Activated CD8-positive, alpha-beta T cell treated with anti-CD3 and anti-CD28 coated beads for 36 hours (primary cell): ENCODE measurements at places on chromosomes 1 and 21. TPM values are rescaled to one million over a fixed set of nuclear protein-coding genes. Genes with fewer than 3 reads are reported as not detected.

The MAP10 gene
- total RNA-seq, result 1.5 TPM

The SLC25A34 gene
- 0.56 TPM for total RNA-seq

The KRTAP19-1 gene
- total RNA-seq, result not detected

The C1QC gene
- total RNA-seq, result not detected

The CFHR4 gene
- not detected for total RNA-seq

The ITLN2 gene
- total RNA-seq, result not detected

The FBXO2 gene
- 1.9 TPM for total RNA-seq

DNA sequence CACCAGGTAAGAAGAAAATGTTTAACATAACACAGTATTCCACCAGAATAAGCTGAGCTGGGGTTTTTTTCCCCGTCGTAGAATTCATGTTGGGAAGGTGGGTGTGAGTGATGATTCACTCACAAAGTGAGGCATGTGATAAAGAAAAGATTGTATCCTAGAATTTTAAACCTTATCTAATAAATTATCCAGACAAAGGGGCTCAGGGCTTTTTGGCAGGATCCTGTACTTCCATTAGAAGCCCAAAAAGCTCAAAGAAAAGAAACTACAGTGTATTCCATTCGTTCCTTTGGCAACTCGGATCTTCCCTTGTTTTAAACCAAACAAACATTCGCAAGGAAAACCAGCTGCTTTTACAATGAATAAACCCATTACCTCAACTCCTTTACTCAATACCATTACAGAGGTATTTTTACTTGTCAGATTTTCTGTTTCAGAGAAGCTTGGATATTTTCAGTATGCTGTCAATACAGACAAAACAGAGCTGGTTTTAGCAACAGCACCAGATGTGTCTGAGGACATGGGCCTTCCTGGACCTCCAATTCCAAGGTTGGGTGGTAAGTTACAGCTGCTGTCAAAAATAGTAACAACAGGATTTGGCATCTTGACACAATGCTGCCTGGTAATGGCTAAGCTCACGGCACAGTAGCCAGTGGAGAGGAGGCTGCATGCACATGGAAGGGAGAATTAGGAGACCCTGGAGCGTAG, 159.9 kb upstream of the RUNX1 start:
- H3K27ac ChIP-seq, result no peak overlapping the region
- H3K36me3 ChIP-seq, result no peaks in the 10 kb centered on the region
- H3K4me1 ChIP-seq, result peaks cover 18% of the 10 kb centered on the region
- no peak overlapping the region for H3K4me3 ChIP-seq
- no peak for DNase-seq

DNA sequence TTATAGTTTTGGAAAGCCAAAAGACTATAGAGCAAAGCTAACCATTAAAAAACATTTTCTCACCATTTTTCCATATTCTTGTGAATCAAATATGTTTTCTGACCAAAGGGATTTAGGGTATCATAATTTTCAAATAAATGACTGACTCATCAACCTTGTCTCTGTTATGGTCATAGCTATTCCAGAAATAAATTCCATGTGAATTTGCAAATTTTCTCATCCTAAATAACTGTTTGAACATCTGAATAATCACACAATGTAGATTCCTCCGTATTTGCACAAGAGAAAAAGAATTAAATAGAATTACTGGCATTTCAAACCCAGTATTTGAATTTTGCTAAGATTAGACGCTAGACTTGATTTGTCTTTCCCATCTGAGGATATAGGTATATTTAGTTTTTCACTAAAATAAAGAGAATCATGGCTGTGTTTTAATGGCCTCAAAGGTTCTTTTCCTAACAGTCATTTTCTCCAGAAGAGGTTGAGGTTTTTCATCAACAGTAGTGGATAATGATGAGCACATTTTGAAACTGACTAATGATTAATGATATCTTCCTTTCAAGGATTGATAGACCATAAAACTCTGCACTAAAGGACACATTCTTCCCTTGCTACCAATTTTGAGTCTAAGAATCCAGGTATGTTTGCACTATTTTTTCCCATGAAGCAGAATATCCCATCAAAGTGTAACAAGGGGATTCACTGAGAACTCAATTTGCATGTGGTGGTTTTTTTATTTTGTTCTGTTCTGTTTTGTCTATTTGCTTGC, 9.5 kb upstream of the DUSP23 start:
- H3K4me3 ChIP-seq, result no peak overlapping the region
- H3K27ac ChIP-seq, result no peak overlapping the region
- H3K36me3 ChIP-seq, result no peaks in the 10 kb centered on the region
- no peaks in the 10 kb centered on the region for H3K4me1 ChIP-seq

DNA sequence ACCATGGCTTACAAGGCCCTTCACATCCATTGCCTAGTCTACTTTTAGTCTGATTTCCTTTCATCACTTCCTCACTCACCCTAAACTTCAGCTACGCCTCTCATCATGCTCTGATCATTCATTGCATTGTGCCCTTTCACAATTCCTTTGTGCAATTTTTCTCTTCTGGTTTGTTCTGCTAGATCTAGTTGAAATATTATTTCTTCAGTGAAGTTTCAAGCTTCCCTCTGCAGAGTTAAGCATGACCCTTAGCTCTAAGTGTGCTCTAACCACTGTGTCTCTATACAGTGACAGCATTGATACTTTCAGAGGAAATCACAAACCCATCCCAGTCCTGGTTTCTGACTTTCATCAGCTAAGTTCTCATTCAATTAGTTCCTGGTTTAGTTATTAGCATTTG, 166.1 kb downstream of the PLA2G4A start:
- no peak overlapping the region for H3K27ac ChIP-seq
- no peak for DNase-seq
- no peaks in the 10 kb centered on the region for H3K36me3 ChIP-seq
- no peak overlapping the region for H3K4me3 ChIP-seq
- H3K27me3 ChIP-seq, result no peaks in the 10 kb centered on the region

GRCh38 chr1:203215573-203215972, 13.9 kb downstream of the CHIT1 start:
- no peaks in the 10 kb centered on the region for H3K4me1 ChIP-seq
- DNase-seq, result no peak
- no peak overlapping the region for H3K27ac ChIP-seq
- H3K27me3 ChIP-seq, result no peaks in the 10 kb centered on the region
- no peaks in the 10 kb centered on the region for H3K36me3 ChIP-seq

GRCh38 chr1:118783095-118783758, 204.9 kb downstream of the TBX15 start:
- H3K4me3 ChIP-seq, result no peak overlapping the region
- no peaks in the 10 kb centered on the region for H3K4me1 ChIP-seq
- H3K36me3 ChIP-seq, result no peaks in the 10 kb centered on the region
- H3K27me3 ChIP-seq, result no peaks in the 10 kb centered on the region
- no peak for DNase-seq
- H3K27ac ChIP-seq, result no peak overlapping the region

DNA sequence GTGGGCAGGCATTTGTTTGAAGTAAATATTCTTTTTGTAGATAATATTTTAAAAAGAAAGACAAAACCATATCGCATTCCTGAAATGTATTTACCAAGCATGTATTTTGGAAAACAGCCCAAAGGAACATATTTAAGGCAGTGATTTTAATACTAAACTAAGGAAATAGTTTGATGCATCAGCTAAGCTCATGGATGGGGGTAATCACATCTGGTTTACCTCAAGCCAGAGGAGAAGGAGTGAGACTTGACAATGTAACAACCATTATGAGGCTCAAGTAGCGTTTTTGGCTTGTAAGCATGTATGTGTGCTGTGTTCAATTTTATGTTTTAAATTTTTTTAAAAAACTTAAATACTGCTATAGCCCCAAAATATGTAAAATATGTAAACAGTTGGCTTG, 390.5 kb downstream of the DISC1 start:
- no peaks in the 10 kb centered on the region for H3K4me1 ChIP-seq
- H3K4me3 ChIP-seq, result no peak overlapping the region
- no peaks in the 10 kb centered on the region for H3K36me3 ChIP-seq
- H3K27ac ChIP-seq, result no peak overlapping the region
- no peaks in the 10 kb centered on the region for H3K27me3 ChIP-seq
- no peak for DNase-seq

DNA sequence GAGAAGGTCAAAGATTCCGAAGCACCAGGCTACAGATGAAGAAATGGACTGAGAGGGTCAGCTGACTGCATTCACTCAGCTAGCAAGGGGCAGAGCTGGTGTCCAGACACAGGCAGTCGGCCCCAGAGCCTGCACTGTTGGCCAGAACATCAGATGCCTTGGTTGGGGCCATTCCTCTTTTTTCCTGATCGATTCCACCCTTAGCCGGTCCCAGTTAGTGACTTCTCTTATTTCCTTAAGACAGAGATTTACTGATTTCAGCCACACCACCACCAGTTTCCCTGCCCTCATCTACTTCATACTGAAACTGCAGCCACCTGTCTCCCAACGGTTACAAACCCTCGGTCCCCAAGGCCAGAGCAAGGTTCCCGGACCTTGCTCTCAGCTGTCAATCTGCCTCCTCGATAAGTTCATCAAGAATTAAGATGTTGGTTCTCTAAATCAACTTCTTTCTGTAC, 11.5 kb downstream of the CD58 start:
- DNase-seq, result peak; percentile 5
- no peak overlapping the region for H3K4me3 ChIP-seq
- peaks cover 31% of the 10 kb centered on the region for H3K36me3 ChIP-seq
- peaks cover 77% of the 10 kb centered on the region for H3K4me1 ChIP-seq
- H3K27ac ChIP-seq, result peak overlapping the region; percentile 17
- H3K27me3 ChIP-seq, result no peaks in the 10 kb centered on the region

DNA sequence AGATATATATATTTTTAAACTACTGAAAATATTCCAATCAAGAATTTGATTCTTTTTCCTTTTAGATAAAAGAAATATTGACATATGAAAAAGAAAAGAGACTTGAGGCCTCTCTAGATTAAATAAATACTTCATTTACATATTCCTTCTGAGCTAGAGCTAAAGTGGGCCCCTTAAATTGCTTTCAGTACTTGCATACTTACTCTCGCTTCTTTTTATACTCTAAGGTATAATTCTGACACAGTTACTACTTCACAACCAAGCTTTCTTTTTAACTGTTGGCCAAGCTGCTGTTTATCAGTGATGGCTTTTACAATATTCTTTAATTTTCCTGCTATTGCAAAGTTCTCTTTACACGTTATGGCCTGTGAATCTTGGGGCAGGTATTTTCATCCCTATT, 24.6 kb downstream of the EXTL2 start:
- no peaks in the 10 kb centered on the region for H3K36me3 ChIP-seq
- H3K4me3 ChIP-seq, result no peak overlapping the region
- no peak overlapping the region for H3K27ac ChIP-seq
- no peak for DNase-seq

- no peak overlapping the region for H3K4me3 ChIP-seq
- no peak for DNase-seq
- peaks cover 41% of the 10 kb centered on the region for H3K4me1 ChIP-seq
- H3K27ac ChIP-seq, result no peak overlapping the region
- H3K27me3 ChIP-seq, result no peaks in the 10 kb centered on the region
These were observed 58.5 kb downstream of the HIVEP3 start for GRCh38 chr1:41860214-41860613.

DNA sequence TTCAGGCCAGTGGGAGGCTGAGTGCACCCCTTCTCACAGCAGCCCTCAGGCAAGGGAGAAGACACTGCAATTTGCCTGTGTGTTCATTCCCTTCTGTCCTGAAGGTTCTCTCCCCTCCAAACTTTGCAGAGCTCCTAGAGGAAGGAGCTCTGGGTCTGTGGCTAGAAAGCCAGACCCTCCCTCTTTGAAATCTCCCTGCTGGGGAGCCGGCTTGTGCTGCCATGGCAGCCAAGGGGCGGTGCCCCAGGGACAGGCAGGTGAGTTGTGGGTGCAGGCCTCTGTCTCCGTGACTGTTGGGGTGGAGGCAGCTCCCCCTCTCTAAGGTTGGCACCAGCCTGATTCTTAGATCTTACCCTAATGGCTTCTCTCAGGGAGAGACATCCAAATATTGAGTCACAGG, 53.0 kb downstream of the OLFML2B start:
- no peaks in the 10 kb centered on the region for H3K27me3 ChIP-seq
- DNase-seq, result no peak

DNA sequence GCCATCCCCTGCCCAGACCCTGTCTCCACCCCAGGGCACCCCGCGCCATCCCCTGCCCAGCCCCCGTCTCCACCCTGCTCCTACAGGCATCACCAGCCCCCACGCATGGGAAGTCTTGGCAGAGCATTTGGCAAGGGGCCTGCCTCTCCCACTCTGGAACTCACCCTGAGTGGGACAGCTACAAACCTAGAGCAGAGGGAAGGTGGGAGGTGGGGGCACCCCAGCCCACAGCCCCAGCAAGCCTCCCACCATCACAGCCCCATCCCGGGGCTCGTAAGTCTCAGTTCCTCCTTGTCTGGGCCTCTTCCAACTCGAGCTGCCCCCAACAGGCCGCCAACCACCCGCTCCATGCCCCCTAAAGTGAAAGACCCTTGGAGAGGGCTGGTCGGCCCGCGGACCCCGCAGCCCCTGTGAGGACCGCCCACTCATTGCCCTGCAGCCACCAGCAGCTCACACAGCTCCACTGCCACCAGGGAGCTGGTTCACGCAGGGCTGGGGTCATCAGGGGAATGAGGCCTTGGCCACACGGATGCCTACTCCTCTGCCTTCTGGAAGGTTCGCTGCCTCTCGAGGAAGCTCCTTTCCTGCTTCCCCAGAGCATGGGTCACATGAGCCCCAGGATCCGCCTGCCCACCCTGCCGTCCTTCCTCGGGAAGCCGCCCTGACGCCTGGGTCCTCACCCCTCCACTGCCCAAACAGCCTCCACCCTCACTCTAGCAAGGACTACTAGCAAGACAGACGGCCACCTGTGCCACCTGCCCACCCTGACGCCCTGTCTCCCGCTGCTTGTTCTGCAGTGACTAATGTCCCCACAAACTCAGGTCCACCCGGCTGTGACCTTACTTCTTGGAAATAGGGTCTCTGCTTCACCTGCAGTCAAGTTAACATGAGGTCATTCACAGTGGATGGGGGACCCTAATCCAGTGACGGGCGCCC, 14.4 kb downstream of the MEGF6 start:
- peaks cover 17% of the 10 kb centered on the region for H3K4me1 ChIP-seq
- H3K27me3 ChIP-seq, result no peaks in the 10 kb centered on the region
- H3K4me3 ChIP-seq, result peak overlapping the region; percentile 3
- DNase-seq, result no peak
- H3K27ac ChIP-seq, result peak overlapping the region; percentile 56
- no peaks in the 10 kb centered on the region for H3K36me3 ChIP-seq

DNA sequence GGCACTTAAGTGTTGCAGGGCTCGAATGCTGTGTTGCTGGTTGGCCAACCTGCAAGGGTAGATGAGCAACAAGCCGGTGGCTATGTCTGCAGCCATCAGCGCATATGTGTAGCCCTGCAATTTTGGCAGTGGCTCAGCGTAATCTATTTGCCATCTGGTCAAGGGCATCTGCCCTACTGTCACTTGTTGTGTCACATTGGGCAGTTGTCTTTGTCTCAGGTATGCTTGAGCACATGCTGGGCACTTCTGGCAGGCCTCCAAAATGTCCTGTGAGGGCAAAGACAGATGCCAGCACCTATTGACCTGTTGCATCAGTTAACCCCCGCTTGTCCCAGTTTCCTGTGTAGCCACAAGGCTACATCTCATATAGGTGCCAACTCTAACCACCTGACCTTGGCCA, 111.8 kb downstream of the GDAP2 start:
- no peak overlapping the region for H3K4me3 ChIP-seq
- no peaks in the 10 kb centered on the region for H3K4me1 ChIP-seq
- H3K27me3 ChIP-seq, result peaks cover 6% of the 10 kb centered on the region
- H3K27ac ChIP-seq, result no peak overlapping the region
- no peak for DNase-seq
- no peaks in the 10 kb centered on the region for H3K36me3 ChIP-seq

GRCh38 chr1:9591669-9592509, 3.2 kb downstream of the TMEM201 start:
- H3K27ac ChIP-seq, result no peak overlapping the region
- no peak for DNase-seq
- H3K27me3 ChIP-seq, result no peaks in the 10 kb centered on the region
- H3K36me3 ChIP-seq, result peaks cover 10% of the 10 kb centered on the region
- no peak overlapping the region for H3K4me3 ChIP-seq
- peaks cover 33% of the 10 kb centered on the region for H3K4me1 ChIP-seq

GRCh38 chr1:61951731-61952580, 209.7 kb downstream of the PATJ start:
- DNase-seq, result no peak
- no peak overlapping the region for H3K4me3 ChIP-seq
- no peaks in the 10 kb centered on the region for H3K27me3 ChIP-seq
- no peaks in the 10 kb centered on the region for H3K4me1 ChIP-seq
